ENCODE measurements at places on chromosomes 2 and 18.

- no peak for DNase-seq
These were observed 404.3 kb downstream of the ZNF521 start for GRCh38 chr18:24947521-24948305.

- DNase-seq: no peak
These were observed 90.1 kb downstream of the DPP4 start for GRCh38 chr2:161983866-161984265.

GRCh38 chr2:46610021-46610420 lies 130.7 kb downstream of the TMEM247 start:
- DNase-seq: no peak

- no peak for DNase-seq
These were observed 46.2 kb upstream of the SMAD7 start for GRCh38 chr18:48996901-48997463.

DNA sequence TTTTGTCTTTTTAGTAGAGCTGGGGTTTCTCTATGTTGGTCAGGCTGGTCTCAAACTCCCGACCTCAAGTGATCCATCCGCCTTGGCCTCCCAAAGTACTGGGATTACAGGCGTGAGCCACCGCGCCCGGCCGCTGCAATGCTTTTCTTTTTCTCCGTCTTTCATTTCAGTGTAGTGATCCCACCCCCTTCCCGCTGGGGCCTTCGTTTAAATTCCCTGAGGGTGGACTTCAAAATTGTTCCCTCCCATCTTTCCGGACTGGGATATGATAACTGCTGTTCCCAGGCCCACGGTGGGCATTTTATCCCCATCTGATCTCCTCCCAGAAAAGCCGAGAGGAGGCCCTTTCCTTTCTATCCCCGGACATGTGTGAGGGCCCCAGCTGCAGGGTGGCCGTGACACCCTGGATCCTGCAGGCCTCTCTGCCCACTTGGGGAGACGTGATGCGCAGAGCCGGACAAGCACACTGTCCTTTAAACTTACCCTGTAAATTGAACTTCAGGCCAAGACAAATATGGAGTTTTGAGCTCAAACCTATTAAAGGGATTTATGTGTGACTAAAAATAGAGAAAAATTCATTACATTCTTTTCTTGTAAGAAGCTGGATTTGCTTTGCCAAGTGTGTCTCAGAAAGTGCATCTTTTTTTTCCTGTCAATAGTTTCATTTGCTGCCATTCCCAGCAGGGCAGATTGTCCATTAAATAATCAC lies 54.5 kb upstream of the AFF3 start:
- no peak for DNase-seq

- no peak for DNase-seq
These were observed 71.6 kb downstream of the ACKR3 start for GRCh38 chr2:236641051-236641726.

DNA sequence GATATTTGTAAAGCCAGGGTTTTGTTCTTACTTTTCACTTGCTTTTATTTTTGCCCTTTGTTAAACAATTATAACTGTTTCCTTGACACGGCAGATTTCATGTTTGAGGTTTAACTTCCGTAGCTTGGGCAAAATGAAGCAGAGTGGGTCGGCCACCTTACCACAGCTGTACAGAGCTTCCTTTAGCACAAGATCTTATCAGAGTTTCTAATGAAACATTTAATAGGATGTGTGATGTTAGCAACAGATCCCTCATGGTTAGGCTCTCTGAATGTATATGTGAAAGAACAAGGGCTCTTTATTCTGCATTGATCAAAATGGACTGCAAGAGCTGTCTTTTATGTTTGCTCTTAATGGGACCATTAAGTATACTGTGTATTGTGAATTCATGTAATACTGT lies 22.3 kb downstream of the RNF125 start:
- DNase-seq: no peak

GRCh38 chr18:62073461-62074281 lies 113.2 kb downstream of the PIGN start:
- no peak for DNase-seq

GRCh38 chr2:45845566-45845965 lies 194.1 kb downstream of the PRKCE start:
- no peak for DNase-seq

DNA sequence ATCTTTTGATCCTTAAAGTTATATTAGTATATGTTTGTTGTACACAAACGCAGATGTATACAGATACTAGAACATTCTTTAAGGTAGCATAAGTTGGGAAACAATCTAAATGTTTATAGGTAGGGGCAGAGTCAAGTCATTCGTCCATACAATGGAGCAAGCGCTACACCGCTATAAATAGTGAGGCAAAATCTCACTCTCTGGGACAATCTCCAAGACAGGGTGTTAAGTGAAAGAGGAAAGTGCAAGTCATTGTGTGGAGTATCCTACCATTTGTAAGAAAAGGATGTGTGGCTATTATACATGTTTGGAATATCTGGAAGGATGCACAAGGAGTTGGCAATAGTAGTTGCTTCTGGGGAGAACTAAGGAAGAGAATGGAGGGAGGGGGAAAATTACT lies 16.2 kb upstream of the FHL2 start:
- no peak for DNase-seq

GRCh38 chr18:67151366-67151765 lies 365.2 kb downstream of the DSEL start:
- no peak for DNase-seq

- no peak for DNase-seq
These were observed 5.4 kb downstream of the ITSN2 start for GRCh38 chr2:24354957-24355356.

- no peak for DNase-seq
These were observed 121.0 kb downstream of the ALPK2 start for GRCh38 chr18:58507880-58508279.

DNA sequence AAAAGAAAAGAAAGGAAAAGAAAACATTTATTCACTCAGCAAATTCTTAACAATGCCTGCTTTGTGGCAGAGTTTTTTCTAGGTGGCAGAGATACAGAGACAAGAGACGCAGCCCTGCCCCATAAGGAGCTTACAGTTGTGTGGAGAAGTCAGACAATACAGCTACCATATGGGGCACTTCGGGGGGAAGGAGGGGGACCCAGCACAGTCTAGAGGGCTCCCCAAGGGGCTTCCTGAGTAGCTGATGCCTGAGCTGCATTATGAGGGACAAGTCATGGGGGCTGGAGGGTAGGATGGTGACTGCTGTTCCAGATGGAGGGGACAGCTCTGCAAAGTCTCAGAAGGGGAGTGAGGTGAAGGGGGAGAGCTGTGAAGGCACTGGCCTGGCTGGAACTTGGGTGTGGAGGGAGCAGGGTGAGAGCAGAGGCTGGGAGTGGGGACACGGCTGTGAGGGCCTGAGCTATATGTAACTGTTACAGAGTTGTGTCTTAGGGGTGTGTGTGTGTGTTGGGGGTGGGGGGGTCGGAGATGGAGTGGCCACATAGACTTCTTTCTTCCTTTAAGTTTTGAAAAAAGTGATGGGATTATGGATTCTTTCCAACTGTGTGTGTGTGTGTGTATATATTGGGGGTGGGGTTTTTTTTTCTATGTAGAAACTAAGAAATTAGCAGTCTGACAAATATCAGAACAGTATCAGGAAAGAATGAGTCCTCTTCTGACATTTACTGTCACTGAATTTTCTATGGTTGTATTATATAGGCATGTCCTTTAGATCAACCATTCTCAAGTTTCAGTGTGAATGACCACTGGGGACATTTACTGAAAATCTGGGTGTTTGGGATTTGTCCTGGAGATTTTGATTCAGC lies 66.0 kb upstream of the HAAO start:
- DNase-seq: no peak

DNA sequence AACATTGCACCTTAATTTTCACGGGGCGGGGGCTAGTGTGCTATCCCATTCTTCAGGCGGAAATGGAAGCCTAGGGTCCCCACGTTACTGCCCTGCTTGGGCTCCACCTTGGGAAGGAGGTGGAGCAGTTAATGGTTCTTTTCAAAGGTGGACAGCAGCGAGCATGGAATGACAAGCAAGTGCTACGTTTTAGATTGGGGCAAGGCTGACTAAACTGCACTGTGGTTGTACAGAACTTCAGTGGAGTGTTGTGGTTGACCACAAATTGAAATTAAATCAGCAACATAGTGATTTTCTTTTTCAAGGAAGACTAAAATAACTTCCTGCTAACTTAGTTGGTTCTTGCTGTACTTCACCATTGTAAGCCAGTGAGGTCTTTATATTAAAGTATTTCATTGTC lies 47.0 kb downstream of the CHRNA1 start:
- DNase-seq: no peak

GRCh38 chr2:238810321-238810720 lies 37.6 kb upstream of the TWIST2 start:
- no peak for DNase-seq

DNA sequence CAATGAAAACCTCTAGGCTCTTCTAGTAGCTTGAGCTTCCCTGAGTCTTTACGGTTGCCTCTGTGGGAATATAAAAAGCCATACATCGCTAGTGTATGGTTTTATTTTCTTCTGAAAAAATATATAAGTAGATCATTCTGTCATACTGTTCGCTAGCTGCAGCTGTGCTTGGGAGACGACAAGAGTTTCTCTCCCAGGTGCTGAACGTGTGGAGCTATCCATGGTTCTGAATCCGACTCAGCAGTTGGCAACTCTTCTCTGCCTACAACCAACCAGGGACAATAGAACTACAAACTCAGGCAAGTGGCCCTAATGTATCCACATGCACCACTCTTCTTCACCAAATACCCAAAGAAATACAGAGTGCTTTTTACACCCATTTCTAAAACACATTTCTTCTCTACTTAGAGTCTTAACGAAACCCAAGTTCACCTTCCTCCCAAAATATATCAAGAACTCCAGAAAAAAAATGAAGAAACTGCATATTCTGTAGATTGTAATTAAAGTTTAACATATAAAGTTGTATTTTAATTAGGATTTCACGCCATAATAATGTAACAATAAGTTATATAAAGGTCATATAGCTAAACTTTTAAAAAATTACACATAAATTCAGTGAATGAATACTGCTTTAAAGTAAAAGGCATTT lies 2.2 kb upstream of the KCNH7 start:
- DNase-seq: peak; percentile 58

GRCh38 chr2:186254759-186255158 lies 231.3 kb upstream of the ZC3H15 start:
- DNase-seq: no peak

- no peak for DNase-seq
These were observed 29.1 kb upstream of the ZC3H15 start for GRCh38 chr2:186456941-186457340.

GRCh38 chr2:30781961-30782533 lies 25.2 kb downstream of the CAPN13 start:
- no peak for DNase-seq

GRCh38 chr2:238699307-238700116 lies 148.4 kb upstream of the TWIST2 start:
- no peak for DNase-seq

DNA sequence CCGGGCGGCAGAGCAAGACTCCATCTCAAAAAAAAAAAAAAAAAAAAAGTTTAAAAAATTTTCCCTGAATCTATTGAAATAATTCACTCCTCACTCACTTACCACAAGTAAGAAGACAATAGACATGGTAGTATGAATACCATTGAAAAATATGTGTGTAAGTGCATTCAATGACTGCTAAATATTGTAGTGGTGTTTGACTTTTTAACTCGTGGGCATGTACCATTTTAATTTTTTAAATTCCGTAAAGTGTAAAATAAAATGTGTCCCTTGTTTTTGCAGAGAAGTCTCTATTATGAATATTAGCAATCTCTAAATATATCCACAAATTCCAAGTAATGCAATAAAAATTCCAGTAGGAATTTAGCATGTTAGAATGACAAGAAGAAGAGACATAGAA lies 134.1 kb downstream of the COPS8 start:
- no peak for DNase-seq

DNA sequence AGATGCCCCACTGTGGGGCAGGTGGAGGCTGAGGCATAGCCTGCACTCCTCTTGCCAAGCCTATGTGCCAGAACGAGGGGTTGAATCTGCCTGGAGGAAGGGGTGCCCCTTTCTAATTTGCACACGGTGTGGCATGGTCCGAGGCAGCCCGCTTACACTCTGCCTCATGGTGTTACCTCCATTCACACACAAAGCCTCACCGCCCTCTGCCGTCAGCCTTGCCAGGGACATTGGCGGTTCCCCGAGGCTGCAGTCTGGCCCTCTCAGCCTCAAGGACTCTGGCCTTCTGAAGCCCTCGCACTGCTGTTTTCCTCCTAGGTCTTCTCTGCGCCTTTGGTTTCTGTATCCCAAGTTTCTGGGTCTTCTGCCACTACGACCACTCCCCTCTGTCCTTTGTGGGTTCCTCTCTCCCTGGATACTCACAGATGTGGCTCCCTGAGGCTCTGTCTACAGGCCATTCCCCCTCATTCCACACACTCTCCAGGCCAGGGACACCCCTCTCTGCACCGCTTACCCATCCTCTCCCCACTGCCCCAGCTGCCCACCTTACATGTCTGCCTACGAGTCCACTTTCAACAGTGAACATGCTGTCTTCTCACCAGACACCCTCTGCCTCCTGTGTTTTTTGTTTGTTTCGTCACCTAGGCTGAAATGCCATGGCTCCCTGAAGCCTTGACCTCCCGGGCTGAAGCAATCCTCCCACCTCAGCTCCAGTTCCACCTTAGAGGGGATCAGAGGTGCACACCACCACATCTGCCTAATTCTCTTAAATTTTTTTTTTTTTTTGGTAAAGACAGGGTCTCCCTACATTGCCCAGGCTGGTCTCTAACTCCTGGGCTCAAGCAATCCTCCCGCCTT lies 7.9 kb upstream of the ASPRV1 start:
- no peak for DNase-seq

- no peak for DNase-seq
These were observed 50.6 kb upstream of the SETBP1 start for GRCh38 chr18:44630118-44630517.

GRCh38 chr2:173571887-173572680 lies 217.4 kb downstream of the CDCA7 start:
- no peak for DNase-seq

- peak; percentile 83 for DNase-seq
These were observed 39.5 kb upstream of the NPAS2 start for GRCh38 chr2:100780203-100781008.

DNA sequence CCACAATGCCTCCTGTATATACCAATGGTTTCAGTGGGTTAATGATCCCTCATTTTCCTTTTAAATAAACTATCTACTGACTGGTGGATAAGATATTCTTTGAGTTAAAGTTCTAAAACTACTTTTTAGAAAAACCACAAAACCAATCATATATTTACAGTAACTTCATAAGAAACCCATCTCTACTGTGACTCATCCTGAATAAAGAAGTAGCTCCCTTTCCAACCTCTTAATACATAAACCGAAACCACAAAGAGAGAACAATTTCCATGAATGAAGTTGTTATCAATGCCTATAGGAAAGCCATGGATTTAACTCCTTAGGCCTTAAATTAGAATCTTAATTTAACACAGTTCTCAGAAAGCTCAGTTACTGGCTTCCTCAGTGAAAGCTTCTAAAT lies 227.0 kb upstream of the SMAD7 start:
- peak; percentile 7 for DNase-seq

DNA sequence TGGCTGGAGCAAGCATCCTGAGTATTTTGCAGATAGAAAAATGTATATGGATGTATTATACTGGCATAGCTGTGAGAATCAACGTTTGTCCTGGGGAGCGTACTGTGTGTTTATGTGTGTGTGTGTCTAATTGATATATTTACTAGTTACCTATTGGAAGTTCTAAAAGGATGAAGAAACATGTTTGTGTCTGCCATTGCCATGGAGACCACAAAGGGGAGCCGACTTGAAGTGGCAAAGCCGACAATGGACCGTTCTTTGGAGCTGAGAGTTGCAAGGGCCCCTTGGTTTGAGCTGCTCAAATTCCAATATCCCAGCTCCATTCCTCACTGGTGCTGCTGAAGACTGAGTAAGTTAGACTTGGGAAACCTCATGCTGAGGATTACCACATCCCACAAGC lies 14.3 kb upstream of the SLC25A52 start:
- no peak for DNase-seq

GRCh38 chr2:95301876-95302641 lies 4.9 kb downstream of the KCNIP3 start:
- no peak for DNase-seq

All from kidney capillary endothelial cell (primary cell).